Activated T-helper 2 cell treated with anti-CD3 and anti-CD28 coated beads, Interferon-gamma antibody, Interleukin-2, Interleukin-4, amounts not matched to agents 10 μg/mL and 5 μg/mL and 100 μg/mL, durations not matched to agents 14 hours and 24 hours and 36 hours (primary cell): ENCODE measurements at places on chromosomes 4 and X. TPM values are rescaled to one million over a fixed set of nuclear protein-coding genes. Genes with fewer than 3 reads are reported as not detected.

DNA sequence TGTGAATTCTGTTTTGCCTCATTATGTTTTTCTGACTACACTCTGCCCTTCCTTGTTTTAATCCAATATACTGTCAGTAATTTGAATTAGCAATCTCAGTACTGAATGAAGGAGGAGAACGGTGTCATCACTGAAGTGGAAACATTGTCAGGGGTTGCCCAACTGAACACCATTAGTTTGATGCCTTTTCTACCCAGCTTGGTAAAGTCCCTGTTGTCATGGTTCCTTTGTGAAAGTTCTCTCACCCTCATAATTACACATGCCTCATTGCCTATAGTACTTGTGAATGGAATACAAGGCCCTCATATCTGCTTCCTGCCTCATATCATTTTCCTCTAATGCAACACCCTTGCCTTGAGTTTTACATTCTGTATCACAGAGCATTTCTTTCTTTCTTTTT is 76.9 kb downstream of the RRAGB start:
- H3K4me1 ChIP-seq: no peaks in the 10 kb centered on the region
- H3K36me3 ChIP-seq: no peaks in the 10 kb centered on the region
- H3K4me3 ChIP-seq: no peak overlapping the region
- no peaks in the 10 kb centered on the region for H3K27me3 ChIP-seq
- DNase-seq: no peak

DNA sequence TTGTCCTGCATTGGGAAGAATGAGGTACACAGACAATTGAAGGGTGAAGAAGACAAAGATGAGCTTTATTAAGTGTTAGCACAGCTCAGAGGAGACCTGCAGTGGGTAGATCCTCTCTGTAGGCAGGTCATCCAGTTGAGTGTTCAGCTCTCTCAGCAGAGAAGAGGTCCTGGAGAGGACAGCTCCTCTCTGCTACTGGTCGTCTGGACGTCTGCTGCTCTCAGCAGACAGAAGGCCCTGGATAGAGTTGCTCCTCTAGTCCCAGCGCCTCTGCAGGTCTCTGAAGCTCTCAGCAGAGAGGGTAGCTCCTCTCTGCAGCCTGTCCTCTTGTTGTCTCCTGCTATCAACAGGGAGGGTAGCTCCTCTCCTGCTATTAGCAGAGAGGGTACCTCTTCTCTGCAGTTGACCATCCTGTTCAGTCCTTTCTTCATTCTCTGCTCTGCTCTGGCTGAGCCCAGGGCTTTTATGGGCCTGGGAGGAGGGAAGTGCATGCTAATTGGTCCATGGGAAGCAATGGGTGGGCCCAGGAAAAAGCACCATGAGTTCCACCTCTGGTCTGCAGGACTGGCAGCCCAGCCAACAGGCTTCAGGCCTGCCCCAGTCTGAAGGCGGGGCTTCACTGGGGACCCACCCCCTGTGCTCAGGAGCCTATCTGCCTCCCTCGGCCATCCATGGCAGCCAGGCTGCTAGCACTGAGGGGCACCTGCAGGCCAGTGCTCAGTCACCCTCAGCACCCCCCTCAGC is 54.1 kb upstream of the IBSP start:
- no peaks in the 10 kb centered on the region for H3K27me3 ChIP-seq
- DNase-seq: no peak
- no peak overlapping the region for H3K27ac ChIP-seq
- H3K36me3 ChIP-seq: no peaks in the 10 kb centered on the region
- no peak overlapping the region for H3K4me3 ChIP-seq
- H3K4me1 ChIP-seq: no peaks in the 10 kb centered on the region

- no peaks in the 10 kb centered on the region for H3K27me3 ChIP-seq
- H3K27ac ChIP-seq: no peak overlapping the region
- no peak for DNase-seq
- no peaks in the 10 kb centered on the region for H3K36me3 ChIP-seq
- no peaks in the 10 kb centered on the region for H3K4me1 ChIP-seq
Measured at GRCh38 chrX:10533696-10534365, 86.6 kb downstream of the MID1 start.

DNA sequence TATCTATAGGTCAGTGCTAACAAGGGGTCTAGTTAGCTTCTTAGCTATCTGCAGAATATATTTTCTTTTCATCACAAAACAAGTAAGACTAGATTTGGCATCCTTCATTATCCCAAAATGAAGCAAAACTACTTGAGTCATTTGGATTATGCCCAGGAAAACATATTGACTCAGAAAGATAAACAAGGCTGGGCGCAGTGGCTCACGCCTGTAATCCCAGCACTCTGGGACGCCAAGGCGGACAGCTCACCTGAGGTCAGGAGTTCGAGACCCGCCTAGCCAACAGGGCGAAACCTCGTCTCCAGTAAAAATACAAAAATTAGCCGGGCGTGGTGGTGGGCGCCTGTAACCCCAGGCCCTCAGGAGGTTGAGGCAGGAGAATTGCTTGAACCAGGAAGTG is 18.0 kb upstream of the MND1 start:
- DNase-seq: no peak
- H3K4me3 ChIP-seq: no peak overlapping the region
- peaks cover 18% of the 10 kb centered on the region for H3K27me3 ChIP-seq
- no peak overlapping the region for H3K27ac ChIP-seq
- H3K36me3 ChIP-seq: no peaks in the 10 kb centered on the region

DNA sequence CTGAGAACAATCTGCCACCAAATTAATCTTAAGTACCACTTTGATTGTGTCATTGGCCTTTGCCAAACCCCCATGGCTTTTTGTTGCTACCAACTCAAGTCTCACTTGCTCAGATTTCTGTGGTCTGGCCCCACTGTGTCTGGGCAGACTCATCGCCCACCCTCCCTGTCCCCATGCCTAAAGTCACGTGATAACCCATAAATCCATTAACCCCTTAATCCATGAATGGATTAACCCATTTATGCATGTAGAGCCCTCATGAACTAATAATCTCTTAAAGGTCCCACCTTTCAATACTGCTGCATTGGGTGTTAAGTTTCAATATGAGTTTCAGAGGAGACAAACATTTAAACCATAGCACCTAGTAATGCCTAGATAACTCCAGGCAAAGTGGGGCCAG is 78.5 kb upstream of the BLTP1 start:
- DNase-seq: no peak
- H3K27ac ChIP-seq: no peak overlapping the region
- no peaks in the 10 kb centered on the region for H3K36me3 ChIP-seq
- peaks cover 19% of the 10 kb centered on the region for H3K27me3 ChIP-seq

DNA sequence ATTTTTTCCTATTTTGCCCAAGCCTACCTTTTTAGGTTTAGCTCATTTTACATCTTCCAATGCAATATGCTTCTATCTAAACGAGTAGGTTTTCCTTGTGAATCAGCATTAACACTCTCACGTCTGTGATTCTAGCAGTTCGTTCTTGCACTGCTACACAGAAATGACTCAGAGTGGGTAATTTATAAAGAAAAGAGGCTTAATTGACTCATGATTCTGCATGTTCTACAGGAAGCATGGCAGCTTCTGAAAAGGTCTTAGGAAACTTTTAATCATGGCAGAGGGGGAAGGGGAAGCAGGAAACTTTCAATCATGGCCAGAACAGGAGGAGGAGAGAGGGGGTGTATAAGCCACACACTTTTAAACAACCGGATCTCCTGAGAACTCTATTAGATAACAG is 44.9 kb downstream of the SPANXN1 start:
- no peaks in the 10 kb centered on the region for H3K27me3 ChIP-seq
- no peaks in the 10 kb centered on the region for H3K36me3 ChIP-seq
- DNase-seq: no peak
- no peak overlapping the region for H3K27ac ChIP-seq
- H3K4me1 ChIP-seq: no peaks in the 10 kb centered on the region
- no peak overlapping the region for H3K4me3 ChIP-seq

Gene TBL1X
- total RNA-seq: 49.0 and 53.2 TPM in 2 replicates

- H3K4me1 ChIP-seq: peaks cover 17% of the 10 kb centered on the region
- H3K4me3 ChIP-seq: no peak overlapping the region
- no peak for DNase-seq
- no peaks in the 10 kb centered on the region for H3K36me3 ChIP-seq
Measured at GRCh38 chr4:173242466-173243250, 74.0 kb downstream of the GALNT7 start.

DNA sequence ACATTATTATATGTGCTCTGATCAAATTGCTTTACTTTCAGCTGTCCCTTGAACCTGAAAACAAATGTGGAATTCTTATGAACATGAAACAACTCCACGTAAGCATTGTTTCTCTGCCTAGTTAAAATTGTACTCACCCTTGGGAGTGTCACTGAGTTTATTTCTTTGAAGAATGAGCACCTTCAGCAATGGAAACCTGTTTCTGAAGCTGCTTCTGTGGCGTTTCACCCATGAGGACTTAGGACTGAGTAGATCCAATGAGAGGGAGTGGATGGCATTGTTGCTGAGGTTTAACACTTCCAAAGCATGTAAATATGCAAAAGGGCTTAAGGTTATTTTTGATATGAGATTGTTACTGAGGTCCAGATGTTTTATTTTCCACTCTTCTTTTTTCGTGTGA is 3.2 kb downstream of the LRRC66 start:
- H3K36me3 ChIP-seq: no peaks in the 10 kb centered on the region
- DNase-seq: no peak
- H3K27me3 ChIP-seq: no peaks in the 10 kb centered on the region
- no peak overlapping the region for H3K4me3 ChIP-seq
- H3K4me1 ChIP-seq: no peaks in the 10 kb centered on the region

DNA sequence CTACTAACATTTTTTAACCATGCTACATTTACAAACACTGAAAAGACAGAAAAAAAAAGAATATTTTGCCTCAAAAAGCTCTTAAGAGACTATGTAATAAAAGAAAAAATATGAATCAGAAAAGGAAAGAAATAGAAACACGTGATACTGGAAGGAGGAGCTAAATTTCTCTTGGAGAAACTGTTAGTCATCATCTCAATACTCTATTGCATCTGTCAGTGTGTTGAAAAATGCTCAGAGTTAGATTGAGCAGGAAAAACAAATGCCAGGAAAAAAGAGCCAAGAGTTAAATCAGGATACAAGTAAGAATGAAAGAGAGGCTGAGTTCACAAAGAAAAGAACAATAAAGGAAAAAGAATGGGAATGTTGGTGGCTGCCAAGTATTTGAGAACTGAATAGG is 2.6 kb downstream of the RAB28 start:
- peaks cover 33% of the 10 kb centered on the region for H3K4me1 ChIP-seq
- H3K27me3 ChIP-seq: peaks cover 6% of the 10 kb centered on the region
- DNase-seq: no peak
- H3K4me3 ChIP-seq: peak overlapping the region; percentile 67

DNA sequence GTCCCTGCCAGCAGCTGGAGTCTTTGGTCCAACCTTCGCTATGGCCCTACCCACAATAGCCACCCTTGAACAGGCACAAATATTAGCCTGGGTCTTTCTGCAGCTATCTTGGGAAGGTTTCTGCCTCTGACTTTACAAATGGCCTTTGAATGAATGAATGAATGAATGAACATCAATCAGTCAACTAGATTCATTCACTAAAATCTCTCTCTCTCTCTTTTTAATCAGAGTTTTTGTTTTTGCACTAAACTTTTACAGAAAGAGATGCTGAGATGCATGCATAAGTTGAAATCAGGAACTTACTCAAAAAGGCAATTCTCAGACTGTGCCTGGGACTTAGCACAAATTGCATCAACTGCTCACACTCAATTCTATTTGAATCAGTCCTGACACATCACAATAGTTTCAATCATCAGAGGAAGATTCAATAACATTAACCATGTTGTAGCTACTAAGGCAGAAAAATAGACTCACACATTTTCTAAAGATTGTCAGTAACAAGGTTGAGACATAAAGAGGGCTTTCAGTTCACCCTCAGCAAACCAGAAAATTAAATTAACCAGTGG is 55.0 kb downstream of the ANXA3 start:
- DNase-seq: no peak
- H3K36me3 ChIP-seq: no peaks in the 10 kb centered on the region
- no peak overlapping the region for H3K27ac ChIP-seq
- no peak overlapping the region for H3K4me3 ChIP-seq
- peaks cover 18% of the 10 kb centered on the region for H3K27me3 ChIP-seq
- H3K4me1 ChIP-seq: peaks cover 20% of the 10 kb centered on the region

GRCh38 chrX:133437766-133438165 is 22.5 kb upstream of the GPC4 start:
- no peak overlapping the region for H3K4me3 ChIP-seq
- no peaks in the 10 kb centered on the region for H3K4me1 ChIP-seq
- H3K36me3 ChIP-seq: no peaks in the 10 kb centered on the region
- H3K27ac ChIP-seq: no peak overlapping the region

DNA sequence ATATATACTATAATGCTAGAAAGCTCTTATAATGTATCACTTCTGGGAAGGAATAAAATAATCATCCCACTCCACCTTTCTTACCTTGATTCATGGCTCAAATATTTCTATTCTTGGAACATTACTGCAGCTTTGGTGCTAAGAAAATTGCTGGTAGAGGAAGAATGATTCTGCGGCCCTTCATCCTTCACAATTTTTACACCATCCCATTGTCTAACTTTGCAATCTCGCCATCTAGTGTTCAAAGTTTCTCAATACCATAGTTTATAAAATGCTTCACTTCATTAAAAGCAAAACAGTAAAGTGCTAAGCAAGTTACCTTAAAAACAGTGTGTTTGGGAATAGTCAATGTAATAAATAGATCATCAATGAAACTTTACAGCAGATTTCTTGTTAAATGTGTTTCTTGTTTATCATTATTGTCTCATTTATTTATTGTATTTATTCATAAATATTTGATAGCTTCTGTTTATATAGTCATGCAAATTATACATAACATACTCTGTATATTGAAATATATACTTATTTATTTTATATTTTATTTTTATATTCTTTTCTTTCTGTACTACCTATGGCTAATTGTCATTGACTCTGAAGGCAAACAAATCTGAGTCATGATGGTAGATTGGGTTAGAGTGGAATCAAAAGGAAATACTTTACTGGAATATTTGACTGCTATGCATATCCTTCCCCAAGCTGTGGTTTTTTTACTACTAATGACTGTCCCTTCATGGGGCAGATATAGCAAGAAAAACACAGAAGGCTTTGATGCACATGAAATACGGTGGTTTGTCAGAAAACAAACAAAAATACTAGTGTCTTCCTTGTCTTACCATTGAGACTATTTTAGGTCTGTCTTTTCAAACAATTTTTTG is 390.7 kb downstream of the MAPK10 start:
- no peaks in the 10 kb centered on the region for H3K27me3 ChIP-seq
- no peak overlapping the region for H3K4me3 ChIP-seq
- no peak overlapping the region for H3K27ac ChIP-seq
- DNase-seq: no peak

Gene SPANXA2
- not detected in 2 replicates for total RNA-seq

DNA sequence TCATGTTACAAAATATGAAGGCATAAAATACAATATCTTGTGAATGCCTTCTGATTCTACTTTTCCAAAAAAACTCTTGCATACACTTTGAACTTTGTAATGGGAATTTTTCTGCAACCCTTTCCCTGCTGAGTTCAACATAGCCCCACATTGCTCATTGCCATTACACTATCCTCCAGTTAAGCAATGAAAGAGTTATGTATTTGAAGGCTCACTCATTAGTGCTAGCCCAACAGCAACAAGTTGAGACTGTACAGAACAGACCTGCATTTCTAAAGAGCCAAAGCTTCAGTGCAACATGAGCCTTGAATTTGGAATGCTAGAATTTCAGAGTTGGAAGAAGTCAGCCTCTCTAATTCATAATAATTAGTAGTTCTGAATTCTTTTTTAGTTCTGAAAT is 44.4 kb upstream of the STAG2 start:
- DNase-seq: no peak
- no peaks in the 10 kb centered on the region for H3K4me1 ChIP-seq
- no peaks in the 10 kb centered on the region for H3K27me3 ChIP-seq
